Left renal cortex interstitium (tissue), 4 donors: ENCODE measurements at places on chromosomes 12 and 14. TPM values are rescaled to one million over a fixed set of nuclear protein-coding genes. Genes with fewer than 3 reads are reported as not detected.

Gene IL26
- polyA plus RNA-seq = not detected

GRCh38 chr12:88570103-88570502 lies 10.2 kb downstream of the KITLG start:
- DNase-seq = no peak

DNA sequence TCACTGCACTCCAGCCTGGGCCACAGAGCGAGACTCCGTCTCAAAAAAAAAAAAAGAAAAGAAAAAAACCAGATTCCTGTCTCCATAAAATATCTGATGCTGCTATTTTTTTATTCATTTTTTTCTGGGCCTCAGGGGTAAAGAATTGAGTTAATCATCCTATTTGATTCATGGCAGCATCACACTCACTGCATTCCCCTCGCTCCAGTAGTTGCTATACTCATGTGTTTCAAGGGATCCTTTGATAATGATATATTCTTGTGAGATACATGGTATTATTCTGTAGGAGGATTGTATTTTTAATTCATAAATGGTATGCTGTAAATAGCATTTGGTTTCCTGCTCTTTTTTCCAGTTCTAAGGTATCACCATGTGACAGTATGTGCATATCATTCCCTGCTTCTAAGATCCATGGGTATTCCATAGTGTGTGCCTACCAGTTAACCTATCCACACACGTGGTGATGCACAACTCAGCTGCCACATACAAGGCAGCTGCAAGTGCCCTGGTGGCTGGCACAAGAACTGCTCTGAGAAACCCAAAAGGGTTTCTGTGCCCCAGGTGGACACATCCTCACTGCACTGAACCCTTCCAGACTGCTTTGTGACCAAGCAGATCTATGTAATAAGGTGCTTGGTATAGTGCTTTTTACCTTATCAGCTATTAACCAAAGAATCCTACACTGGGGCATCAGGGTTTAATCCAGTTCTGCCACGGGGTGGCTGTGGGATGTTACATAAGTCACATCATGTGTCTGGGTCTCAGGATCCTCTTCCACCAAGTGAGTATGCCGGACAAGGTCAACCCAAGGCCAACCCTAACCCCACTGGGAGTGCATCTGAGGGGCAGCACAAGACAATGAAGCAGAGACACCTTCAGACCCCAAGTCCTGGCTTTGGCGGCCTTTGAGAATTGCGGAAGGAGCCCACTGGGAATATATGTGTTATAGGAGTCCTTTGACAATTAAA lies 74.6 kb downstream of the ZFP36L1 start:
- no peak for DNase-seq

DNA sequence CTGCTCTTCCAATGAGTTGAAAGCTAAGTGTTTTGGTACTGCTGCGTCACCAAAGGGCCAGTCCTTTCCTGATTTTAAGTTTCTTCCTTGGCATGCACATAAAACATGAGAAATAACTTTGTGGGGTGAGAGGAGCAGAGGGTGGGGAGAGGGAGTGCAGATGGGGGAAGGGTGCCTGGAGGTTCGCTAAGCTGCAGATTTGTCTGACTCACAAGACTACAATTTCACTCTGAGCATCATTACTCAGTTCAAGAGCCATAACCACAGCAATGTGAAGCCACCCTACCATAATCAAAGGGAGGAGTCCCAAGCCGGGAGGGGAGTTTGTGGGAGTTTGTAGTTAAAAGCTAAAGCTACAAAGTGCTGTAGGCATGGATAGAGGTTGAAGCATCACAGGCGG lies 136.1 kb downstream of the ANO2 start:
- DNase-seq = no peak

DNA sequence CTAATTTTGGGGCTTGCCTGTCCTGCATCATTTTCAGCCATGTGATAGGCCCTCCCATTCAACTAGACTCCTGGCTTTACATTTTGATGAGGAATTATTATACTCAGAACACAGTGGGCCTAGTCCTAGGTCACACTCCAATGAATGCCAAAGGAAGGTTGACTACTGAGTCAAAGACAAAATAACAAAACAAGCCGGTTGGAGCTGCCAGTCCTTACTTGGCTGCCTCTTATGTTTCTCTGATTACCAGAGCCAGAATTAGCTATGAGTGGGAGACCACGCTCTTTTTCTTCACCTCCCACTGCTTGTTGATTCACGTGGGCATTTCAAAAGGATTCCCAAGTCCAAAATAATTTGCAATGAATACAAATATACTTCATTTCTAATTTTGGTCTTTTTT lies 78.1 kb upstream of the USP44 start:
- DNase-seq = no peak
